Muscle of leg (tissue), 16 donors: ENCODE measurements at places on chromosomes 5 and 9. TPM values are rescaled to one million over a fixed set of nuclear protein-coding genes. Genes with fewer than 3 reads are reported as not detected.

Gene TMED9
- 154 TPM for polyA plus RNA-seq

Gene NKD2
- 3.1 TPM for polyA plus RNA-seq

Gene GABRA1
- polyA plus RNA-seq, result not detected

Gene PAPPA
- 1.5 TPM for polyA plus RNA-seq

Gene LCN9
- polyA plus RNA-seq, result not detected

Gene BNC2
- 6.8 TPM for polyA plus RNA-seq

Gene SLC34A1
- not detected for polyA plus RNA-seq

Gene ADAMTS2
- 22.2 TPM for polyA plus RNA-seq

Gene GKAP1
- polyA plus RNA-seq, result 17.2 TPM

Gene FOXD4L6
- not detected for polyA plus RNA-seq

Gene CYLC2
- polyA plus RNA-seq, result not detected

Gene GNA14
- 6.6 TPM for polyA plus RNA-seq

Gene PCDHA9
- not detected for polyA plus RNA-seq

Gene SMC2
- 24.5 TPM for polyA plus RNA-seq

Gene RASEF
- polyA plus RNA-seq, result 0.57 TPM

Gene HINT1
- 323 TPM for polyA plus RNA-seq
